GM13976 (cell line): ENCODE measurements at places on chromosomes 1 and 21.

DNA sequence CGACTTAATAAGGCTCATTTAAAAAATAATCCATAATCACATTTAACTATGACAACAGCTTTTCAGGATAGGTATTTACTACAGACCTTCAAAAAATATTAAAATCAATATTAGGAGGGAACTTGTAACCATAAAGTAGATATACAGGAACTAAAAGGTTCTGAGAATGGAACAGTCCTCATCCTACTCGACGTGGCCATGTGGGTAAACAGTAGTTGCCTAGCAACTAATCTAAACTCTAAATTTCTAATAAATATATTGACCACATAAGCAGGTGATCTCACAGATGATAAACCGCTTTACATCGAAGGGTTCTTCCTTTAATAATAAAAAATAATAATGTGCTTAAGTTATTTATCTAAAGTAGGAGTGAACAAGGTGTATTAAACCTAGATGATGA, 7.9 kb downstream of the AKT3 start:
- no peak for DNase-seq

DNA sequence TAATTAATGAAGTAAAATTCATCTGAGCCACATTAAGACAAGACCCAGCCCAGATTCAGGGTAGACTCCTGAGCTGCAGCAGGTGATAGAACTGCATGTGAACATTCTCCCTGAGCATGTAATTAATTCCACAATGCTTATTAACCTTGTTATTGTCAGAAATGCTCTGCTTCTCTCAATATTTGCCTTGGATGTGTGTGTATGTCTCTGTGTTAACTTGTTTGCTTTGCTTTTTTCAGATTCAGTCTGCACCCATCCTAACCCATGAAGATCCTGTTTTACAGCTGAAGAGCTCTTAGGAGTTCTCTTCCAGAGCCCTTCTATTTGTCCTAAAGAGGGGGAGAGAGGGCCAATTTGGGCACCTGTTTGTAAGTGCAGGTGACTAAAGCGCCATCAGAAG, 143.2 kb upstream of the BMP8A start:
- DNase-seq, result no peak

GRCh38 chr21:36589352-36589971, 109.5 kb upstream of the SIM2 start:
- peak; percentile 75 for DNase-seq

DNA sequence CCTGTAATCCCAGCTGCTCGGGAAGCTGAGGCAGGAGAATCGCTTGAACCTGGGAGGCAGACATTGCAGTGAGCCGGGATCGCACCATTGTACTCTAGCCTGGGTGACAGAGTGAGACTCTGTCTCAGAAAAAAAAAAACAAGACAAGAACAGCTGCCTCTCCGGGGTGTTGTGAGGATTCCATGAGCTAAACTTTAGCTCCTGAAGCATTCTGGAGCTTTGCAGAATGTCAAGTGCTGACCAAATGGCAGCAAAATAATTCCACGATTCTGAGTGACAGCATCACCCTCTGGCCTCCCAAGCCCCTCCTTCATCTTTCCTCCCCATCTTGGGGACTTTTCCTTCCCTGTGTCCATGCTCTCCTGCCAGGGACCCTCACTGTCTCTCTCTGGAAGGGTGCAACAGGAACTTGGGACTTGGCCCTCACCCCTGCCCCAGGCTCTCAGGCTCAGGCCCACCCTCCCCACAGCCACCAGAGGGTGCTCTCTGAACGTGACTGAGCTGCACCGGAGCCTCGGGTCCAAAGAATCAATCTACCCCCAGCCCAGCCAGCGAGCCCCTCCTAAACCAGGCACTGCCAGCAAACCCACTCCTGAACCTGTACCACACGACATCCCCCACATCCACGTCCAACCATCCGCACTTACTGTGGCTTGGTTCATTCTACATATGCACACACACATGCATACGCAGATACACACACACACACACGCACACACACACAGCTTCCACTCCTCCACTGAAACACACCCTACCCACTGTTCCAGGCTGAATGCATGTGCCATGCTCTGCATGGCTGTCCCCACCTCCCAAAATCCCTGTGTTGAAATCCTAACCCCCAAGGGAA, 45.7 kb downstream of the ACOT7 start:
- peak; percentile 82 for DNase-seq

DNA sequence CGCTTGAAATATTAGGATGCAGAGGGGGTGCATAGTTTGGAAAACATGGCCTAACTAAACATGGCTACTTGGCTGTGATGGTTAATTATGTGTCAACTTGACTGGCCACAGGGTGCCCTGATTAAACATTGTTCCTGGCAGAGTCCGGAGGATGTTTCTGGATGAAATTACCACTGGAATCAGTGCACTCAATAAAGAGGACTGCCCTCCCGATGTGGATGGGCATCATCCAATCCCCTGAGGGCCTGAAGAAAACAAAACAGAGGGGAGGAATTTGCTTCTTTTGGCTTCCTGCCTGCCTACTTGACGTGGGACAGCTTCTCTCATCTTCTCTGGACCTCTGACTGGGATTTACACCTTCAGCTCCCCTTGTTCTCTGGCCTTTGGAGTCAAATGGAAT, 79.1 kb upstream of the KCNE2 start:
- no peak for DNase-seq

DNA sequence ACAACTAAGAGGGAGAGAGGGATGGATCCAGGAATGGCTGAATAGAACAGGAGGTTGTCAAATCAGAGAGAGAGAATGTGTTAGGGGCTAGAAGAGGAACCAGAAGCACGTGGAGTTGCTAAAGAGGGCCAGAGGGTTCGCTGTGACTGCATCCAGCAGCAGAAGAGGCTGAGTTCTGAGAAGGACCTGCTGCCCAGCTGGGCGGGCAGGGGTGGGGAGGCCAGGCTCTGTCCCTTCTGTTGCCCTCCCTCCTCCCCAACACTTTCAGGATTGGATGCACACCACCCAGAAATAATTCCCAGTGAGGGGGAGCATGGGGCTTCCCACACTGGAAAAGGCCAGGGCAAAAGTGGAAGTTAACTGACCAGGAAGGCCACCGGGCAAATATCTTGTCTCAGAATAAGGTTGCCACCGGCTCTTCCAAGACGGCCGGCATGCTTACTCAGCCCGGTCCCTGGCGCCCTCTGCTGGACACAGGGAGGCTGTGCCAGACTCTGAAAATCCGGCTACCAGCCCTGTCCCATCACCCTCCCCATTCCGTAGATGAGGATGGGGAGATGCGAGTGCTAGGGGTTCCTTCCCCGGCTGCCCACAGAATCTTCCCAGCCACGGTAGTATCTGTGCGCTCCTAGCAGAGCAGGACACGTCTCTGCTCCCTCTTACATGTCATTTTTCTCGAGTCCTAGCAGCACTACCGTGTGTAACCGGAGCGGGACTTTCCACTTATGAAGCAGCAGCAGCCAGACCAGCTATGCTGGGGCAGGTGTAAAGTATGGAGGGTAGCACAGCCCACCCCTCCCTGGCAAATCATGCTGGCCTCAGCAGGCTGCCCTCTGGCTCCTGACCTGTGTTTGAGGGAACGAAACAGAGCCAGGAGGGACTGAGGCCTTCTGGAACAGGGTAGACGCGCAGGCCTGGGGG, 46.8 kb upstream of the A3GALT2 start:
- peak; percentile 94 for DNase-seq

DNA sequence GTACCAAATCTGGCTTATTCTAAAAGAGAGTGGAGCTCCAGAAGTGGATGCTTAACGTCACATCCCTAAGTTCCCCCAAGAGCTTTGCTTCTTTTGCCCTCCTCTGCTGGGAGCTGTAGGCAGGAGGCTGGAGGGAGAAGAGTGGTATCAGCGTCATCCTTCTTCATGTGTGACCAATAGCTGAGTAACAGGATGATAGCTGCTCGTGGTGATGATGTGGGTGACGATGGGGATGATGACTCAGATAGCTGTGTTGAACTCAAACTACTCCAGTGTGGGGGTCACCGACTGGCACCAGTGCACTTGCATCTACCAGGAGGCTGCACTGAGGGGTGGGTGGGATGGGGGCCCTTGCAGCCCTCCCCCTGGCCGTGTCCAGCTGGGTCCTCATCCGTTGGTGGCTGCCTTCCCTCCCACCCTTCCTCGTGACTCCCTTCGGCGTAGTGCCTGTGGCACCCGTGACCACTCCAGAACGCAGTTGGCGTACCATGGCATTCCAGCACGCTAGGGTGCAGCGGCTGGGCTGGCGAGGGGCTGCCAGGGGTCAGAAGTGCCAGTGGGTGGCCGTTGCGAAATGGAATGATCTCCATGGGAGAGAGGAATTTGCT, 1.1 kb downstream of the IGFN1 start:
- DNase-seq, result no peak

DNA sequence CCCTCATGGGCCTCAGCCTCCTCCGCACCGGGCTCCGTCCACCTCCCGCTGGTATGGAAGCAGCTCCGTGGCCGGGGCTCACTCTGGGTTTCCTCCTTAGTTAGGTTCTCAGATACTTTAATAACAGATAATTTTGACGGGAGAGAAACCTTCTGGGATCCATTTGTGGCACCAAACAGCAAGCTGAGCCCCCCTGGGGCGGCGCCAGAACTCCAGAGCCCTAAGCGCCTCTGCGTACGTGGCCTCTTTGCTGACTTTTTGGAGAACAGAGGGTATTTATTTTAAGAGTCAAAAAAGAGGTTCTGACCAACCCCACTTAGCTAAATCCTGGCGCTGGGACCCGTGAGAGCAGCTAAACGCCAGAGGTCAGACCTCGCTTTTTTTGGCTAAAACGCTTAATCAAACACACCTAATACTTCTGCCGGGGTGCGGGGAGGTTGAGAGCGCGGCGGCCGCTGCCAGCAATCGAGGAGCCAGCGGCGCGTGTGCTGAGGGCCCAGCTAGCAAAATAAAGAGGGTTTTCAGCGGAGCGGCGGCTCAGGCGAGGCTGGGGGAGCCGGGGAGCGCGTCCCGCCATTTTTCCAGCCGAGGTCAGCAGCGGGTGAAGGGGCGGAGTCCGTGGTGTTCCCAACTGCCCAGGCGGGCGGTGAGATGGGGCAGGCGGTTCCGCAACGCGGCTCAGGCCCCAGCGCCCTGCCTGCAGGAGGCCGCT, 171.7 kb downstream of the PRDM16 start:
- DNase-seq, result no peak

DNA sequence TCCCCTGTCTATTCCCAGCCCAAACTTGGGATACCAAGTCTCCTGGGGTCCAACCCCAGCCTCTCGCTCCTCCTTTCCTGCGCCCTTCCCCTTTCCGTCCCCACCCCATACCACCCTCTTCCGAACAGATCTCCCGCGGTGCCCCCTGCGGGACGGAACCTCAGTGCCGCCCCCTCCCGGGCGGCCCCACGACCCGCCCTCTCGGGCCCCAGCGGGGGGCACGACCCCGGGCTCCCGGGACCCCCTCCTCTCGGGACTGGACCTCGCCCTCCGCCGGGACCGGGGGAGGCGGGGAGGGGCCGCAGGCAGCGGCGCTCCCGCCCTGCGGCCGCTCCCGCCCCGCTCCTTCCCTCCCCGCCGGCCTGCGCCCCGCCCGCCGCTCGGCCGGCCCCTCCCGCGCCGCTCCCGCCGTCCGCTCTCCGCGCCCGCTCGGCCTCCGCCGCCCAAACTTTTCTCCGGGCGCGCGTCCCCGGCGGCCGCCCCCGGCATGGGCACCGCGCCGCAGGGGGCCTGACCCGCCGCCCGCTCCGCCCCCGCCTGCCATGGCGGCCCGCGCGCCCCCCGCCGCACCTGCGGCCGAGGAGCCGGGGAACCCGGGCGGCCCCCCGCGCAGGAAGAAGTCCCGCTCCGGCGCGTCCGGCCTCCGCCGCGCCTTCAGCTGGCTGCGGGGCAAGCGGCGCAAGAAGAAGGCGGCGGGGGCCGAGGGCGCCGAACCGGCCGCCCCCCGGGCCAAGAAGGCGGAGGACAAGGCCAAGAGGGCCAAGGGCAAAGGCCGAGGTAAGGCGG, 39.0 kb upstream of the SYNC start:
- peak; percentile 64 for DNase-seq

- DNase-seq, result no peak
Measured at GRCh38 chr1:89516055-89516454, 8.6 kb upstream of the LRRC8B start.

DNA sequence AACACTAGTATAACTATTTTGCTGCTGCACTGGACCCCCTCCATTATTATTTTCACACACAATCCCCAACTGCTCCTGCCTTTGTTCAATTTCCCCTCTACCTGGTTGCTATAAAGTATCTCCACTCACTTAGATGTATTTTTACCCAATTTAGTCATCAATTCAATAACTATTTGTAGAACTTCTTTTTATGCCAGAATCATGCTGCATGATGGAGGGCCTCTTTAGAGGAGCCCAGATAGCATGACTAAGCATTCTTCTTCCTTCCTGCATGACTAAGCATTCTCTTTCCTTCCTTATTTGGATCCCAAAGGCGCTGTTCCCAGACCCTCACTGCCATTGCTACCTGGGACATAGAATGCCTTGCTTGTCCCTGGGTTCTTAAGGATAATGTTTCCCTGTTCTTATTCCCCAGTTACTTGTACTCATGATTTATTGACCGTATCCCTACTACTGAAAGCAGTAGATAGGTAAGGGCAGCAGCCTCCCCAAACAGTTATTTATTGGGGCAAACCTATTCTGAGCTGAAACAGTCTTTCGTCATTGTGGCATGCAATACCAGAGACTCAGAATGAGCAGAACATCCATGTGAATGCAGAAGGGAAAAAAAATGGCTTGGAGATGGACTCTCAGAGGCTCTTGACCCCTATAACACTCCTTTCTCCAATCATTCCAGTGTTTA, 89.3 kb upstream of the AKT3 start:
- DNase-seq, result no peak

- no peak for DNase-seq
Measured at GRCh38 chr1:85387781-85388180, 77.2 kb downstream of the DDAH1 start.

DNA sequence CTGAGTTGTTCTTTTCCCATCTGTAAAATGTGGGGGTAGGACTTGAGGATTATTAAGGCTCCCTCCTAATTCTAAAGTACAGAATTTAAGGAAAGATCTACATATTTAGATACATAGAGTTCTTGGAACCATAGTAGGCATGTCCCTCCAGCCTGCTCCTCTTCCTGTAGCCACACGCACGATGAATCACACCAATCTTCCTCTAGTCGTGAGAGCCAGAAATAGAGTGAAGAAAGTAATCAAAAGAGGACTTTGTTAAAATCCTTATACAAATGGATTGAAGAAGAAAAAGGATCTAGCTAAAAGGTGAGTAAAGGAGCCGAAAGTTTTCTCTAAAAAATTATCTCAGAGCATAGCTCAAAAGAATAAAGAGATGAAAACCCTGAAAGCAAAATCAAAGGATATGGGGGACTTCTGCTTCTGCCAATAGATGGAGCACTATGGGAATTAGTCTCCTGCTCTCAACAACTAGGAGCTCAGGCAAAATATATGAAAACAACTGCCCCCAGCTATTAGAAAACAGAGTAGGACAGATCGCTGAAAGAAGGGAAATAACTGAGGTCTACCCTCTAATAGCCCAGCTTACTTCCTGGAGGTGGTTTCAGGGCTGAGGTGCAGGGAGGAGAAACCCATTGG, 8.5 kb downstream of the C1orf141 start:
- no peak for DNase-seq

GRCh38 chr1:20478057-20478635, 7.9 kb downstream of the CAMK2N1 start:
- no peak for DNase-seq
